Nephron progenitor cell (in vitro differentiated cells): ENCODE measurements at places on chromosomes 2 and 18.

GRCh38 chr18:7336623-7337022, 105.7 kb downstream of the LRRC30 start:
- H3K4me3 ChIP-seq: no peak overlapping the region
- peak overlapping the region; percentile 51 for H3K27ac ChIP-seq
- DNase-seq: no peak
- peaks cover 44% of the 10 kb centered on the region for H3K4me1 ChIP-seq
- H3K27me3 ChIP-seq: peaks cover 4% of the 10 kb centered on the region

GRCh38 chr2:176490061-176490861, 221.0 kb downstream of the MTX2 start:
- peaks cover 11% of the 10 kb centered on the region for H3K27me3 ChIP-seq
- peaks cover 61% of the 10 kb centered on the region for H3K4me1 ChIP-seq

GRCh38 chr2:219541611-219542180, 1.9 kb downstream of the CHPF start:
- peaks cover 6% of the 10 kb centered on the region for H3K36me3 ChIP-seq
- H3K4me1 ChIP-seq: peaks cover 49% of the 10 kb centered on the region
- H3K27me3 ChIP-seq: peaks cover 36% of the 10 kb centered on the region
- peak overlapping the region; percentile 85 for H3K4me3 ChIP-seq
- peak; percentile 87 for DNase-seq

GRCh38 chr18:48989304-48990303, 38.8 kb upstream of the SMAD7 start:
- H3K36me3 ChIP-seq: no peaks in the 10 kb centered on the region
- peaks cover 16% of the 10 kb centered on the region for H3K27me3 ChIP-seq
- H3K4me3 ChIP-seq: no peak overlapping the region
- no peak for DNase-seq

GRCh38 chr18:73923866-73924265, 223.8 kb downstream of the FBXO15 start:
- DNase-seq: no peak
- H3K27me3 ChIP-seq: peaks cover 12% of the 10 kb centered on the region
- H3K36me3 ChIP-seq: no peaks in the 10 kb centered on the region
- H3K4me3 ChIP-seq: no peak overlapping the region
- H3K27ac ChIP-seq: no peak overlapping the region
- H3K4me1 ChIP-seq: no peaks in the 10 kb centered on the region

DNA sequence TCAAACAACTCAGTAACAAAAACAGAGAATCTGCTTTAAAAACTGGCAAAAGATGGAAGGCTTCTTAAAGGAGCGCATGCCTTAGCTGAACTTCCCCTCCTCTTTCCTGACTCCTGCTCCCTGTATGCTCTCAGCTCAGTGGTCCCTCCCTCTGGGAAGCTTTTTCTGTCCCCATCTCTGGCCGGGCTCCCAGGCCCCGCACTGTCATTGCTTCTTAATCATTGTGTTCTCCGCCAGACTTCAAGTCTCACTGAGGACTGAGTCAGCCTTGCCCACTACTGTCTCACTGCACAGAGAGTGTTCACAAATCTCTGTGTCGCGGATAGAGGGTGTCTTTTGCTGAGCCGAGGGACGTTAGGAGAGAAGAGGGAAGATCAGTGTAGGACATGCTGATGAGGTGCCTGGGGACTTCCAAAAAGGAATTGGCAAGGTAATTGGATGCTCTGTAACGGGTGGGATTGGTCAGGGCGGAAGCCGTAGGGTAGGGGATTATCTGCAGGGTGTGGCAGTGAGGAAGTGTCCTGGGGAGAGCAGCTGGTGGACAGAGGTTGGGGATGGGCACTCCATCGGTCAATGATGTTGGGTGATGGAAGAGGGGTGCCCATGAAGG, 16.2 kb downstream of the TOGARAM2 start:
- no peak overlapping the region for H3K4me3 ChIP-seq
- DNase-seq: no peak
- H3K27ac ChIP-seq: no peak overlapping the region
- H3K27me3 ChIP-seq: peaks cover 18% of the 10 kb centered on the region

- no peak overlapping the region for H3K4me3 ChIP-seq
- H3K27ac ChIP-seq: no peak overlapping the region
- no peaks in the 10 kb centered on the region for H3K36me3 ChIP-seq
- DNase-seq: no peak
Measured at GRCh38 chr2:182281276-182281675, 145.6 kb downstream of the PDE1A start.
